ENCODE measurements at places on chromosomes 6 and 20.

GRCh38 chr6:112153926-112154607, 66.7 kb downstream of the FAM229B start:
- no peak for DNase-seq

DNA sequence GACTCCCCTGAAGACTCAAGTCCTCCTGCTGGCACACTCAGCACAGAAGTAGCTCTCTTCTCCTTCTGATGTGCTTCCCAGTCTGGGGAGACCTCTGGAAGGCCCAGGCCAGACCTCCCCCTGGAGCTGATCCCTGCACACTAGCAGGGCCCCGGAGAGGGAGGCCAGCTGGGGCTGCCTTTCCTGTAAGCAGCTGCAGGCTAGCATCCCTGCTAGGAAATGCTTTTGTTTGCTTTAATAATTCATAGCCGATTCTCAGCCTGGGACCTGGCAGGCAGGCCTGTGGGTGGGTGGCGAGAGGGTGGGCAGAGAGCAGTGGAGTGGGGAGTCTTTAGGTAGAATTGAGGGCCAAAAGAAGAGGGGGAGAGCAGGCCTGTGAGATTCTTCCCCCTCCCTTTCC, 5.2 kb downstream of the EBF4 start:
- no peak for DNase-seq

DNA sequence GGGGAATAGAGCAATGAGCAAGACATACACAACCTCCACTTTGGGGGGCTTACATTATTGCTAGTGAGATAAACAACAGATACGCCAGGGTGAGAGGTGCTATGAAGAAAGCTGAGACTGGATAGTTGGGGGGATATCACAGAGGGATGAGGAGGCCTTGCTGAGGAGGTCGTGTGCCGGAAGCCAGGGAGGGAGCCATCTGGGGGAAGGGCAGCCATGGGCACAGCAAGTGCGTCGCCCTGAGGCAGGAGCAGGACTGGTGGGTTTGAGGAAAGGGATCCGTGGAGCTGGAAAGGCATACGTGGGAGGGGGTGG, 12.2 kb upstream of the BAK1 start:
- DNase-seq: no peak

DNA sequence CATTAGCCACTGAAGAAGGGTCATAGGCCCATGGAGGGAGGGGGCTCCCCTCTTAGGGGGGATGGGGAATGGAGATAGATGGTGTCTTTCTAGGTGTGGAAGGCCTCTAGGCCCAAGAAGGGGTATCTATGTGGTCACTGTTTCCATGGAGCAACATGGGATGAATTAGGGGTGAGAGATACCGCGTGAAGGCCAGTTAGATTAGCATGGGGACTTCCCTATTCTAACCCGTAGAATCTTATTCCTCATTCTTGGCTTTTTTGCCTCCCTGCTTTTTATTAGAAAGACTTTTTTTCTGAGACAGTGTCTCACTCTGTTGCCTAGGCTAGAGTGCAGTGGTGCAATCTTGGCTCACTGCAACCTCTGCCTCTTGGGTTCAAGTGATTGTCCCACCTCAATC, 3.2 kb downstream of the RAB44 start:
- no peak for DNase-seq

DNA sequence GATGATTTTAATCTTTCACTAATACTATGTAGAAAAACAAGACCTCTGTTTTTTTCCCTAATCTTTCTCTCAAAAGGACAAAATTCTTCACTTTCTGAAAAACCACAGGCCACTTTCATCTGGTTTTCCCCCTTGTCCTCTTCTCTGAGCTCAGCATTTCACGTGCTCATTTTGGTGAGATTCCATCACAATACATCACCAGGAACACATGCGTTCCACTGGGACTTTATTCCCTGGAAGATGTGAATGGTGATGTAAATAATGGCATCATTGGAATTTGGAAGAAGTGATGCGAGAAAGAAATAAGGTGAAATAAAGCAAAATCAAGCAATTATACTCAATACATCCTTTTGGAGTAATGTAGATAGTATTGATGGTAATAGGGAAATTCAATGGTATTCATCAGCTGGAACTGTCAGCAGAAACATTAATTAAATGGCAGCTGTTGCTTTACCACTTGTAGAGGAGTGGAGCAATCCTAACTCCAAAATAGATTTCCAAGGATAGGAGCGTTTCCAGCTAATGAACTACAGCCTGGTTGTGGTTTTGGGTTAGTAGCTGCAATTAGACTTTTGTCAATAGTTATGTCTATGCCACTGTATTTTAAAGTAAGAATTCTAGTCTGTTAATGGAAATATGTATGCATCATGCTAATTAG, 11.5 kb downstream of the FILIP1 start:
- no peak for DNase-seq

DNA sequence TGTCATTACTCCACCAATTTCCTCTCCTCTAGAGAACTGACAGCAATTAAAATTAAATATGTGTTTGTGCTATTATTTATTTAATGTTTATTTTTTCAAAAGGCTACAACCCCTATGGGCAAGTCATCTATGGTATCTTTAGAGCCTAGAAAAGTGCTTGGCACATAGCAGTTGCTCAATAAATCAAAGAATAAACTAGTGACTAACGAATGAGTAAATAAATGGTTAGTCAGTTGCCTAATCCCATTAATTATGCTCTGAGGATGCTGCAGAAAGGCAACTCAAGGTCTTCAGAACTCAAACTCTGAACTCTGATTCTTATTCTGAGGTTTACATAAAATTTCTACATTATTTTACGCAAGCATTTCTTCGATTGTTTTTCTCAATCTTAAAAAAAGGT, 193.0 kb upstream of the TSHZ2 start:
- DNase-seq: no peak

Measured in putamen (tissue), 1 donor.